ENCODE measurements at places on chromosomes 7 and 10. TPM values are rescaled to one million over a fixed set of nuclear protein-coding genes. Genes with fewer than 3 reads are reported as not detected.

Gene PTPN20
- total RNA-seq: 2.1 TPM

Gene STEAP1B
- not detected for total RNA-seq

DNA sequence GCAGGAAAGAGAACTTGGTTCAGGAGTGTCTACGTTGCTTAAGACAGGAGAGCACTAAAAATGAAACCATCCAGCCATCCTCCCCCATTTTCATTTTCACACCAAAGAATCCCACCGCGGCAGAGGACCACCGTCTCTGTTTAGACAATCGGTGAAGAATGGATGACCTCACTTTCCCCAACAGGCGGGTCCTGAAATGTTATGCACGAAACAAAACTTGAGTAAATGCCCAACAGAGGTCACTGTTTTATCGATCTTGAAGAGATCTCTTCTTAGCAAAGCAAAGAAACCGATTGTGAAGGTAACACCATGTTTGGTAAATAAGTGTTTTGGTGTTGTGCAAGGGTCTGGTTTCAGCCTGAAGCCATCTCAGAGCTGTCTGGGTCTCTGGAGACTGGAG is 1.4 kb upstream of the IL6 start:
- DNase-seq: no peak

- no peak for DNase-seq
These were observed 228.0 kb downstream of the ELMO1 start for GRCh38 chr7:37220664-37221063.

- DNase-seq: no peak
These were observed 171.7 kb downstream of the LSM5 start for GRCh38 chr7:32318300-32319011.

DNA sequence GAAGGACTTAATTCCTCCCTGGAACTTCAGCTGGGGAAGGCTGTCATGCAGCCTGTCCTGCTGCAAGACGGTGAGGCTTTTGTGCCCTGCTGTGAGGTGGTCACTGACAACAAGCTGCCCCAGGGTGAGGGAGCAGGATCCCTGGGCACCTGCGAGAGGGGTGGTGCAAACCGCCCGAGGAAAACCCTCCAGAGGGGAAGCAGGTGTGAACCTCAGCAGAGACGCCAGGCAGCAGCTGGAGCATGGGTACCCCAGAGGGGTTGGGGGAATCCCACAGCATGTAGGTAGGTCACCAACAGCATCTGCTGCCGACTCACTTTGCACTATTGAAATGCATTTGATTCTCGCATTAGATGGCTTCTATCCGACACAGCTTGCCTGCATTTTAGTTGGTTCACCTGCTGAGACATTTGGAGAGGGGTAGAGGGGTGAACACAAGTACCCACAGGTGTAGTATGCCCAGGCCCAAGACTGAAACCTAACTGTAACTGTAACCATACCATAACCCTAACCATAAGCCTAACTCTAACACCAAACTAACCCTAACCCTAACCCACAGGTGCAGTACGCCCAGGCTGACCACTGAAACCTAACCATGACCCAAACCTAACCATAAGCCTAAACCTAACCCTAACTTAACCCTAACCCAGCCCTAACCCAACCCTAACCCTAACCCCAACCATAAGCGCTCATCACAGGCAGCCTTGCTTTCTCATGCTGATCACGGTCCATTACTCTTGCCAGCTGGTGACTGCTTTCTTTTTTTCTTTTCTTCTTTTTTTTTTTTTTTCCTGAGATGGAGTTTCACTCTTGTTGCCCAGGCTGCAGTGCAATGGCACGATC is 85.9 kb downstream of the ELFN1 start:
- DNase-seq: no peak

DNA sequence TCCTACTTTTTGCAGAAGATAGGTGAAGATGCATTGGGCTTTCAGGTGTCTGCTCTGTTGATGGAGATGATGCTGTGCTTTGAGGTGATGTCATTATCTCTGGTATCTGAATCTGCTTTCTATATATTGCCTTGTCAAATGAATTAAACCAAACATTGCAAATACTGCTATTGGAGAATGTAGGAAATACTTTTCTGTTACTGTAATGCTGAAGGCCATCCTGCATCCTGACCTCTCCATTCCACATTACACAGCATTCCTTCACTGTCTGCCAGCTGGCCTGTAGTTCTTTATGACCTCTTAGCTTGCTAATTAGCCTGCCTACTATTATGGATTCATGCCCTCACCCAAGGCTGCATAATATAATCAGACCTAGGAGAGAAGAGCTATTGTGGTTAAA is 73.2 kb downstream of the VCL start:
- no peak for DNase-seq

DNA sequence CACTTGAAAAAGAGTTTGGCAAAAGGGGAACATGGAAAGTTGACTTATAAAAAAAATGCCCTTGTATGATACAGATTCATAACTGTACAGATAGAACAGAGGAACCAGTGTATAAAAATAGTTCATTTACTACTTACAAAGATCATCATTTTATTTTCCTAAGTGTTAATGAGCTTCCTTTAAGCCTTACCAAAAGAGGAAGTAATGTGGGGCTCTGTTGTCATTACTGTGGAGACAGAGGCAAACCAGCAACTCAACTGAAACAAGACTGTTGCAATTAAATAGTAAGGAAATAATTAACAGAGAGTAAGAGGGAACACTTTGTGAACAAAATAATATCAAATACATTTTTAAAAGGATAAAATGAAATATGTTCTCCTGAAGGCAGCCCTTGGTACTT is 526.2 kb upstream of the ADARB2 start:
- no peak for DNase-seq

DNA sequence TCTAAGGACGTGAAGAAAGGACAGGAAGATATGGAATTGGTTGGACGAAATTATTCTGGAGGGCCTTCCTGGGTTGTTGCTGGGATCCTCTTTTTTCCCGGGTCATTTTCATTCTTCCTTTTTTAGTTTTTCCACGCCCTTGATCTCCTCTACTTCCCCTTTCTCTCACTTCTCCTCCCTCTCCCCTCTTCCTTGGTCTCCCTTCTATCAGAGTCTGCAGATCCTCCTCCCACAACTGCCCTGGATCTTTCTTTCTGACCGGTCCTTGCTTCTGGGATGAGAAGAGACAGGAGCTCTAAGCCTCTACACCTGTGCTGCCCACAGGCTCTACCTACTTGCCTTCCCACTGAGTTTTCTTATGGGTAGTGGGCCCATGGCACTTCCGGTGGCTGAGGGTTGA is 103.7 kb upstream of the RELN start:
- no peak for DNase-seq

DNA sequence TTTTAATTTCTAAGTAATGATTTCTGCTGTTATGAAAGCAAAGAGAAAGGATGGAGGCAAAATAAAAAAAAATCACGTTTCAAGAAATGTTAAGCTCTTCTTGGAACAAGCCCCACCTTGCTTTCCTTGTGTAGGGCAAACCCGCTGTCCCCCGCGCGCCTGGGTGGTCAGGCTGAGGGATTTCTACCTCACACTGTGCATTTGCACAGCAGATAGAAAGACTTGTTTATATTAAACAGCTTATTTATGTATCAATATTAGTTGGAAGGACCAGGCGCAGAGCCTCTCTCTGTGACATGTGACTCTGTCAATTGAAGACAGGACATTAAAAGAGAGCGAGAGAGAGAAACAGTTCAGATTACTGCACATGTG is 2.4 kb downstream of the ADRB1 start:
- no peak for DNase-seq

DNA sequence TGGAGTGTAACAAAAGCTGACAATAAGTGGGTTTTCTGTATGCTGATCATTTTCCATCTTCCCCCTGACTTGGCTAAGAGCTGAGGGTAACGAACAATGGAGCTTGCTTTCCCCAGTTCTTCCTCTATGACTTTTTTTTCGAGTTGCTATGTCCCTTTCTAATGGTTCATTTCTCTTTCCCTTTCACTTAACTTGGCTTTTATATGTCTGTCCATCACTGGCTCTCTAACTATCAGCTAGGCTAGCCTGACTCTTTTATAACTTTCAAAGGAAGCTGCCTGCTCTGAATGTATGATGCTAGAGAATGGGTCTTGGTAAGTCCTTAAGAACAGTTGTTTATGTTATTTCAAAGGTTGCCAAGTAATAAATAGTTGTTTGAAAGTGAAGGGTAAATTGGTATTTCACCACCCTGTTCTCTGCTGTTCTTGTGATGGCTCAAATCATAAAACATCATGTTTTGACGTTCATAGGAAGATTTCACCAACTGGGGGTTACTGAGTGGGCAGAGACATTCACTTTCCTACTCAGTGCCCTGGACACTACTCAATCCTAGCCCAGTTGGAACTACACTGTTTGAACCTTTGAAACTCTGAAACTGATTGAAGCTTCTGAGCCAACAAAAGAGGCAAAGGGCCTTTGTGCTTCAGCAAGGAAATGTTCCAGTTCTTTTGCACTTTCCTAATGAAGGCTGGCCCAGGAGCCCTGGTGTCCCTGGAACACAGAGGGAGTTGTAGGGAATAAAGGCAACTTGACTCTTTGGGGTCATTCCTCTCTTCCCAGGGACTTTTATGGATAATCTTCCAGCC is 85.4 kb upstream of the PHYHIPL start:
- DNase-seq: no peak

GRCh38 chr10:94197241-94197640 is 165.5 kb downstream of the NOC3L start:
- no peak for DNase-seq

GRCh38 chr10:127278001-127278400 is 81.6 kb upstream of the INSYN2A start:
- no peak for DNase-seq

DNA sequence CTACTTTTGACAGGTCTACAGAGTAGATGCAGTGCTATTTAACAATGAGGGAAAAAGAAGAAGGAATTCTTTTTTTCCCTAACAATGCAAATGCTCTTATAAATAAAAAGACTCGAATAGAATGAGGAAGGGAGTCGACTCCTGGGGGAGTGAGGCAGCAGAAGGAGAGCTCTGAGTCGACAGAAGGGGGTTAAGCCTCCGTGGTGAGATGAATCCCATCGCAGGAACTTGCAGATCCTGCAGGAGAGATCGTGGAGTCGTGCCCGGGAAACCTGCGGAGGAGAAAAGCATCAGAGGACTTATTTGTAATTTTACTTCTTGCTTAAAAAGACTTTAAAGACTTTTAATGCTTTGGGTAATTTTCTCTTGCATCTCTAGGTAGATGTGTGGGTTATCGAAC is 17.4 kb downstream of the ITIH2 start:
- DNase-seq: no peak

DNA sequence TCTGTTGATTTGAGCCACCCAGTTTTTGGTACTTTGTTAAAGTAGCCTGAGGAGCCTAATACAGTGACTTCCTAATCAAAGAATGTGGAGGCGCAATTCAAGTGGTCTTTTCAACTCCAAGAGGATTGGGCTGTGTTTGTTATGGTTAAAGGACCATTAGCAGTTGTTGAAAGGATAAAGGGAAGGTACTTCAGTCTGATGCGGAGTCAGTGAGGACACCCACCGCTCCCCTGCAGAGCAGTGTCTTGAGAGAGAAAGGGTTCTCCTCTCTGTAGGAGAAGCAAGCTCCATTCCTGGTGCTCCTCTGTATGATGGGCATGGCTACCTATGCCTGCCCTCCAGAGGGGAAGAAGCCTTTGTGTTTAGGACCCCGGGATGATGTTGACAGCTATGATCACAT is 590.6 kb upstream of the C7orf33 start:
- no peak for DNase-seq

- DNase-seq: no peak
These were observed 971 bp downstream of the AEBP1 start for GRCh38 chr7:44104860-44105771.

All from activated naive CD4-positive, alpha-beta T cell treated with anti-CD3 and anti-CD28 coated beads, Interleukin-2, amount 50 U/mL, for 72 hours (primary cell).